ENCODE measurements at places on chromosomes 13 and 19. TPM values are rescaled to one million over a fixed set of nuclear protein-coding genes. Genes with fewer than 3 reads are reported as not detected.

DNA sequence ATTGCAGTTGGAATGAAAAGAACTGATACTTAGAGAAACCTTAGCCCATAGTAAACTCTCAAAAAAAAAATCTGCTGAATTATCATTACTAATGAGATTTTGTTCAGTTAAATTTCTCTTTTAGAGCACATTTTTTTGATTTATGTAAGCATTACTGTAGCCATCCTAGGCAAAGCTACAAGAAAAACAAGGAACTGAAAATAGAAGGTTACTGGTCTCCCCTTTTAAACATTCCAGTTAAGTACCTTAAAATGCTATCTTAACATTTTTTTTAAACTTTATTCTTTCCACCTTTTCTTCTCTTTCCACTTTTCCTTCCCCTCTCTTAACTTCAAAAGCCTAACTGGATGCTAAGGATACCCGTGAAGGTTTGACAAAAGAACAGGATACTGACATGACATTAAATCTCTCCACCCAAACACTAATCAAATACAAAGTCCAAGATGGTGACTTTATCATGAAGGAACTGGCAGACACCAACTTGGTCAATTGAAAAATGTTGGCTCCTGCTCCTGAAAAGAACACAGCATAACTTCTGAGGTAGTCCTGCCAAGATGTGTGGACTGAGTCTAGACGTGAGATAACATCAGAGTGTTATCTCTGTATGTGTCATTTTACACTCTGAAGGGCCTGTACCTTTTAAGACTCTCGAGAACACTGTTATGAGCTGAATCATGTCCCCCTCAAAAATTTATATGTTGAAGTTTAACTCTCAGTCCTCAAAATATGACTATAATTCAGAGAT lies 29.5 kb upstream of the SACS start:
- no peaks in the 10 kb centered on the region for H3K36me3 ChIP-seq
- H3K27me3 ChIP-seq = no peaks in the 10 kb centered on the region
- DNase-seq = no peak
- no peak overlapping the region for H3K4me3 ChIP-seq

The PRSS57 gene
- not detected for total RNA-seq

The TBC1D4 gene
- 19.3 TPM for total RNA-seq

- no peaks in the 10 kb centered on the region for H3K27me3 ChIP-seq
- H3K36me3 ChIP-seq = peaks cover 11% of the 10 kb centered on the region
- H3K4me3 ChIP-seq = no peak overlapping the region
- no peak overlapping the region for H3K27ac ChIP-seq
- no peak for DNase-seq
These were observed 74.8 kb downstream of the DPY19L3 start for GRCh38 chr19:32480321-32480720.

GRCh38 chr13:39862900-39863299 lies 207.4 kb downstream of the COG6 start:
- H3K27me3 ChIP-seq = no peaks in the 10 kb centered on the region
- no peak for DNase-seq
- H3K27ac ChIP-seq = no peak overlapping the region
- H3K36me3 ChIP-seq = no peaks in the 10 kb centered on the region
- no peak overlapping the region for H3K4me3 ChIP-seq

The CGB3 gene
- total RNA-seq = not detected

DNA sequence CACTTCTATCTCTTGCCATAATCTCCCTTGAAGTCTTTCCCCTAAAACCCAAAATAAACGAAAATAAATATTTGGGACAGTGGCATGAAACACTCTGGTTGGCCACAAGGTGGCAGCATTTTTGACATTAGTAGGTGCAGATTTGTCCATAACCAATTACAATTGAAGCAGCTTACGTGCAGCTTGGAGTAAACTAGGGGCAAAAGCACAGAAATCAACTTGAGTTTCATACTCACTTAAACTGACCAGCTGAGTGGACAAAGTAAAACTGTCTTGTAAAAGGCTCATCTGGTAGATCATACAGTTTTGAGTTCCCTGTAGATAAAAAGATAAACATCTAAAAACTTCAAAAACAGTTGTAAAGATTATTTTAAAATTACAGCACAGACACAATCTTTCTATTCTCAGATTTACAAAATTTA lies 18.8 kb downstream of the PDCD5 start:
- H3K27me3 ChIP-seq = no peaks in the 10 kb centered on the region
- H3K4me3 ChIP-seq = no peak overlapping the region
- peaks cover 42% of the 10 kb centered on the region for H3K36me3 ChIP-seq
- no peak overlapping the region for H3K27ac ChIP-seq

The ZNF829 gene
- 4.2 TPM for total RNA-seq

DNA sequence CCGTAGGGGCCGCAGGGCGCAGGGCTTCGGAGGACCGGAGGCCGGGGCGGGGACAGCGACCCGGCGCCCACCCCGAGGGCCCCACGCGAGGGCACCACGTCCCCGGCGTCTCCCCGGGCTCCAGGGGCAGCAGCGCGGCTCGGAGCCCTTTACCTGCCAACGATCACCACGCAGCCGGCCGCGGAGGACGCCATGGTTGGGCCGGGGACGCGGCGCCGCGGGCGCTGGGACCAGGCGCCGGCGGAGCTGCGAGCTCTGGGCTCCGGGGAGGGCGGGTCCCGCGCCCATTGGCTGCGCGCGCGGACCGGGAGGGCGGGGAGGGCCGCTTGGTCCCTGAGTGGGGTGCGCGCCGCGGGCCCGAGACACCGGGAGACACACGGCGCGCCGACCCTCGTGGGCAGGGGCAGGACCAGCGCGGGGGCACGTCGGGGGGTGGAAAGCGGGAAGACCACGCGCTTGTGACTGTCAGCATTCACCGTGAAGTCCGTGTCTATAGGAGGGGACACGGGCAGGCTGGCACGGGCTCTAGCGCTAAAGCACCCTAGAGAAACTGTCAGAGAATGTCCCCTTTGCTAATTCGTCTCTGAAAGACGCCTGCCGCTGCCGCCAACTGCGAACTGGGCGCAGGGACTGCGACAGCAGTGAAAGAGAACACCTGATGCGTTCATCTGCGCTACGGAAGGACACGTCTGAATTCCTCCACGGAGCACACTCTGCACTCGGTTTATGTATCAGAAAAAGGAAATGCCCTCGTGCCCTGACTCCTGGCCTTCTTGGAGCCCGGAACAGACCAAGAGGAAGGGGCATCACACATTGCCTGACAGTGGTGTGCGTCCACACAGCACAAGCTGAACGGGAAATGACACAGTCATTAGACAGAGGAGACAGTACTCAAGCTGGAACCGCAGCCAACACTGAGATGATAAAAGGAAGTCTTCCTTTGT lies at the start of gene CRYL1:
Gene CRYL1, minus strand, starts transcription at position 257 of the 944 bp plus-strand sequence. Its CDS starts 63 bp downstream, at position 194.
- H3K36me3 ChIP-seq = no peaks in the 10 kb centered on the region
- no peaks in the 10 kb centered on the region for H3K27me3 ChIP-seq
- H3K4me1 ChIP-seq = 0 out of 2 replicates have a peak, but pooled peaks cover 8% of the 10 kb centered on the region
- DNase-seq = peak; percentile 84
- H3K4me3 ChIP-seq = peak within 1 kb of the TSS; percentile 80

GRCh38 chr13:79943346-79944023 lies 397.4 kb downstream of the SPRY2 start:
- H3K4me1 ChIP-seq = 0 out of 2 replicates have a peak, but pooled peaks cover 3% of the 10 kb centered on the region
- no peaks in the 10 kb centered on the region for H3K27me3 ChIP-seq
- DNase-seq = no peak
- no peaks in the 10 kb centered on the region for H3K36me3 ChIP-seq

The CABP5 gene
- not detected for total RNA-seq

- H3K36me3 ChIP-seq = peaks cover 21% of the 10 kb centered on the region
- H3K27ac ChIP-seq = no peak overlapping the region
- H3K27me3 ChIP-seq = no peaks in the 10 kb centered on the region
- H3K4me1 ChIP-seq = peaks cover 8% of the 10 kb centered on the region
These were observed 52.7 kb downstream of the TRPM4 start for GRCh38 chr19:49210108-49210900.

The DMWD gene
- 32.6 TPM for total RNA-seq

DNA sequence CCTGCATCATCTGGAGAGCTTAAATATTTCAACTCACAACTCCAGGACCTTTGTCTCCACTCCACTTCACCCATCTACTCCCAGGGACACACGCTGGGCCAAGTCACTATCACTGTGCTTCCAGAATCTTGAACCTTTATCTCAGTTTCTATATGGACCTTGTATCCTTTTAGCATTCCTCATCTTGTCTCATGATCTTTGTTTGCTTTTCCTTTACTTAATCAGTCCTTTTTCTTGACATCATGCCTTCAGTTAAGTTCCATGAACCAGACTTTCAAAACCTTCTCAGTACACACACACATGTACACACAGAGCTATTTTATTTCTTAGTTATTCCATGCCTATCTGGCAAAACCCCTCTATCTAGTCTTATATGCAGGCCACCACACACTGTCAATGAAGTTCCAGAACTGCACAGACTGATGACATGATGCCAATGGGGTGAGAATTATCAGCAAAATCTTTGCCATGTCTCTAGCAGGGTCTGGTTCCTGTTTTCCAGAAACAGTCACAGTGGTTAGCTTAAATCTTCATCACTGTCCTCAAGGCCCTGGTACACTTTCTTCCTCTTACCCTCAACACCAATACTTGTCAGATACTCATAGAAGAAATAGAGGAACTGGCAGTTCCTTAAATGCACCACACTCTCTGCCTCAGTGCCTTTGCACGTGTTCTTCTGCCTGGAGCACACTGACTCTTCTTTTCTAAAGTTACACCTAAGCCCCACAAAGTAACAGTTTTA lies 77.6 kb upstream of the STARD13 start:
- no peak for DNase-seq
- no peaks in the 10 kb centered on the region for H3K27me3 ChIP-seq
- H3K4me3 ChIP-seq = no peak overlapping the region
- H3K27ac ChIP-seq = no peak overlapping the region
